Stimulated activated CD8-positive, alpha-beta memory T cell treated with anti-CD3 and anti-CD28 coated beads, Interleukin-2, amount 100 ng/mL, for 1 hour (primary cell): ENCODE measurements at places on chromosomes 13 and 19.

DNA sequence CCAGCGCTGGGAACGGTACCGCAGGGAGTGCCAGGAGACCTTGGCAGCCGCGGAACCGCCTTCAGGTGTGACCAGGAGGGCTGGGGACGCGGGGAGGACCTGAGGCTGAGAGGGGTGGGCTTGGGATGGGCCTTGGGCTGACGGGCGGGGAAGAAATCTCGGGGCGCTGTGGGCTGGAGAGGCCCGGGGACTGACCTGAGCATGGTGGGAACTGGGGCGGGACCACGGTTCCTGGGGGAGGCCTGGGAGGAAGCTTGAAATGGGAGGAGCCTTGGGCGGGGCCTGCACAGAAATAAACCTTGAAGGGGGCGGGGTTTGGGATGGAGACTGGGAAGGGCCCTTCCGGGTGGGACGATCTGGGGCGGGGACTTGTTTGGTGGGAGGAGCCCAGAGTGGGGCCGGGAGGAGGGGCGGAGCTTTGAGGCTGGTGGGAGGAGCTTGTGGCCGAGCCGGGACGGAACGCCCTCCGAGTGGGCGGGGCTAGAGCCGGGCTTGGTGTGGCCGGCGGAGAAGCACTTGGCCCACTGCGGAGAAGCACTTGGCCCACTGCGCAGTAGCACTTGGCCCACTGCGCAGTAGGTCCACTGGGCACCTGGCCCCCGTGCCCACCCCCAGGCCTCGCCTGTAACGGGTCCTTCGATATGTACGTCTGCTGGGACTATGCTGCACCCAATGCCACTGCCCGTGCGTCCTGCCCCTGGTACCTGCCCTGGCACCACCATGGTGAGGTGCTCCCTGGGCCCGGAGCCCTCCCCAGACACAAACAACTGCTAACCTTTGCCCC, 2.8 kb downstream of the GIPR start:
- no peak for DNase-seq

- DNase-seq: no peak
Observed at GRCh38 chr13:41842036-41842620, 118.8 kb downstream of the VWA8 start.

- DNase-seq: no peak
Observed at GRCh38 chr19:2542341-2543069, 66.6 kb downstream of the GADD45B start.

- no peak for DNase-seq
Observed at GRCh38 chr13:28326056-28326455, 168.9 kb downstream of the FLT1 start.

DNA sequence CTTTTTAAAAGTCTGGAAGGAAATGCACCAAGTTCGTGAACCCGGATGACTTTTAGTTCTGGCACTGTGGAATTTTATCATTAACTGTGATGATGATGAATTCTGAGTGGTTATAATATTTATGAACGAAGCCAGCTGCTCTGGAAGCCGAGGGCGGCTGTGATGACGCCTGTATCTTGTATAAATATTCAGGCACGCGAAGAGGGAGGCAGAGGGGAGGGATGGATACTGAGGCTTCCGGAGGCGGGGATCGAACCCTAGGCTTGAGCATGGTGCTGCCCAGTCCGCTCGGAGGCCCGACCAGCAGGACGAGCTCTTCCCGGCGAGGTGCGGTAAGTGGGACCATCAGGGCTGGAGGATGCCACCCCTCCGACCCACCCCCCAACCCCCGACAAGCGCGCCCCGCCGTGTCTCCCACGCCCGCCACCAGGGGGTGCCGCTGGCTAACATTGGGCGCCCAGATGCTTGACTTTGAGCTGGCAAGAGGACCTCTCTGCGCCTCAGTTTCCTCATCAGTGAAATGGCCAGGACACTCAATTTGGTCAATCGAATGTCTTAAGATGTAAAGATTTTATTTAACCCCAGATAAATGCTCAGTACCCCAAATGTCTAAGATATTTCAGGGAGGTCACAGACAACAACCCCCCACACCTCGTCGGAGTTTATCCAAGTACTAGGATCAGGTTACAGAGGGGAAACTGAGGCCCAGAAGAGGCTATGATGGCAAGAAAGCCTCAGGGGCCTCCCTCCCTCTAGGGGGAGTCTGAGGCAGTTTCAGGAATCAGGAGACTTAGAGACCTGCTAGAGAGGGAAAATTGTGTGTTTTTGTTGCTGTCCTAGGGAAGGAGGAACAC, 4.5 kb upstream of the RAB3A start:
- DNase-seq: no peak

GRCh38 chr13:97257800-97258799, 36.0 kb downstream of the MBNL2 start:
- no peak for DNase-seq

DNA sequence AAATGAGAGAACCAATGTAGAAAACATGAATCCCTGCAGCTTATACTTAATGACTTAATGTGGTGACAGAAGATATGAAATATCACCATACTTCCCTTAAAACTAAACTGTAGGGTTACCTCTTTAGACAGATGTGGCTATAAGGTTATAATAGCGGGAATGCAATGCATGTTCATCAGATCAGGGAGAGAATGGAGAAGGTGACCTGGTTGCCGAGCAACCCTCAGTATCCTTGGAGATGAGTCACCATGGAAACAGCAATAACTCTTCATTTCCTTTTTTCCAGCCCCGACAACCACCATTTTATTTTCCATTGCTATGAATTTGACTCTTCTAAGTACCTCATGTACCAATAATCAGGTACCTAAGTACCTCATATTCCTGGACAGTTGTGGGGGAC, 28.0 kb upstream of the ZNF835 start:
- no peak for DNase-seq

DNA sequence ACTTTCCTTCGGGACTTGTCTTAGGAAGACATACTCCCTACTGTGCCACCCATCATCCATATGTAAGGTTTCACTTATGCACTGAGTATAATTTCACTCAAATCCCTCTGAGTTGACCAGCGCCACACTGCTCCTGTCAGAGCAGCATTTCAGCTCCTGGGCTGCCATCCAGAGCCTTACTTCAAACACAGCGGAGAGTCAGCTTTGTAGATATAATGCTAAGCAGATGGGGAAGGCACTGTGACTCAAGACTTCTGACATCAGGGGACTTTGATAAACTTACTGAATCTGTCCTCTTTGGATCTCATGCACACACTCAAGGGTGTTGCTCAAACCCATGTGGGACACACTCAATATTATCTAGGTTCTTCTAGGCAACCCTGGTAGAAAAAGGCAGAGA, 34.9 kb downstream of the DOCK9 start:
- no peak for DNase-seq
